T-helper 1 cell (primary cell): ENCODE measurements at places on chromosomes 12 and 14.

DNA sequence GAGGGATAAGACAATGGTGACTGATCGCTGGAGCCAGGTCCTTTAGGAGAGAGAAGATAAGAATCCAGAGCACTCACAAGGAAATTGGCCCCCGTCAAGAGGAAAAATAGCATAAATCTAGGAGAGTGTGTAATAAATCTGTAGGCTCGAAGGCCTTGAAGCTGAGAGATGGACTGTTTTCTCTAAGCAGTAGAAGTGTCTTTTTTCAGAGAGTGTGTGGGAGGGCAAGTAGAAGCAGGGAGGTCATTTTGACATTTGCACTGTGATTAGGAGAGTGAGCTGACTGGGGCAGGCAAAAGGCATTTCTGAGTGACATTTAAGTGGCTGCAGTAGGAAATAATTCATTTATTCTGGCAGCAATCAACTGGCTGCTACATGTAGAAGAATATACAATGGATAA, 78.0 kb upstream of the DDHD1 start:
- no peak for DNase-seq

DNA sequence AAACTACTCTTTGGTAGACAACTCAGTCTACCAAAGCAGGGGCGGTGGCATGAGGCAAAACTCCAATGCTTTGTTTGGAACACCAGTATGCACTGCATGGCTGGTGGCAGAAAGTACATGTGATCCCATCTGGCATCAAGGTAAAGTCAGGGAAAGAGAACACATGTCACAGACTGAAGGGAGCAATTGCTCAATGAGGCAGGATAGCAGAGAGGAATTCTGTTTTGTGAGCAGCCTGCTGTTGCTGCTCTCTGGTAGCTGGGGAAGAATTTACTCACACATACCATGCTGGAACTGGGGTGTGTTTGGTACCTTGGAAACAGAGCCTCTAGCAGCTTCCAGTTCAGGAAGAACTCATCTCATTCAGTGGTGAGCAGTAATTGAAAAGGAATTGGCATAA, 84.8 kb downstream of the HELB start:
- no peak for DNase-seq

- no peak for DNase-seq
Observed at GRCh38 chr12:95962222-95962621, 19.1 kb downstream of the AMDHD1 start.

DNA sequence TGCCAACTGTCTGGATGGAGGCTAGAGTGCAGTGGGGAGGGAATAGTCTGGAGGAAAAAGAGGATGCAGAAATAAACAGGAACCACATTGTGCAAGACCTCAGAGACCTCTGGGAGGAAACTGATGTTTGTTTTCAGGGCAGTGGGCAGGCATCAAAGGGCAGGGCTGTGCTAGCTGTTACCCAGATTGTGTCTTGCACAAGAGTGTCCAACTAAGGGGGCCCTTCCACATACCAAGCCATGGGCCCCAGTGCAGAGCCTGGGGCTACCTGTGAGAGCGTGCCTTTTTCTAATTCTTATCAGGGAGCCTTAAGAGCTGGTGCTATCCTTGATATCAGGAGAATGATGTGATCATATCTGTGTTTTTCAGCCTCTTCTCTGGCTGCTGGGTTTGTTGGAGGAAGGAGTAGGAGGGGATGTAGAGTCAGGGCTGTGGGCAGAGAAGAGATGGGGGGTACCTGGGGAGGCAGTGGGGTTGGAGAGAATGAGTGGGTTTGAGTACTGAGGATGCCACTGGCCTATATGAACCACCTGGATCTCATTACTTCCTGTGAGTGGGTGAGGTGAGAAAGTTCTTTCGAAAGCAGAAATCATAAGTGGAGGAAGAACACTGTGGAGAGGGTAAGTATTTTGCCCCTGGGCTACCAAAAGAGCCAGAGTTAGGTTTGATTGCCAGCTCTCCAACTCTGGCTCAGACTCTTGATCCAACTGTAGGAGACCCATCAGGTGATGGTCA, 259.2 kb upstream of the CRY1 start:
- DNase-seq, result peak; percentile 29

DNA sequence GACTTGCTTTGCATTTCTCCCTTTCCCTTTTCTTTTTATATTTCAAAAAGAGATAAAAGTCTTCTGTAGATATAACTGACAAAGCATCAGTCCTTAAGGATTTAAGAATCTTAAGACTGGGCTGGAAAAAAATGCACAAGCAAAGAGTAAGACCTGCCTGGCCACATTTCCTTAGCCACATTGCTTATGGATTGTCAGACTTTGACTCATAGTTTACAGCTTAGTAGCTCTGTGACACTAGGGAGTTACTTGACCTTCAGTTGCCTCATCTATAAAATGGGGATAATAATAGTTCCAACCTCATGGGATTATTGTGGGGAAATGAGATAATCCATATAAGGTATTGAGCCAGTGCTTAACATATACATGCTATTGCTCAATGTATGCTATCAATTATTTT, 66.4 kb upstream of the STK38L start:
- no peak for DNase-seq

DNA sequence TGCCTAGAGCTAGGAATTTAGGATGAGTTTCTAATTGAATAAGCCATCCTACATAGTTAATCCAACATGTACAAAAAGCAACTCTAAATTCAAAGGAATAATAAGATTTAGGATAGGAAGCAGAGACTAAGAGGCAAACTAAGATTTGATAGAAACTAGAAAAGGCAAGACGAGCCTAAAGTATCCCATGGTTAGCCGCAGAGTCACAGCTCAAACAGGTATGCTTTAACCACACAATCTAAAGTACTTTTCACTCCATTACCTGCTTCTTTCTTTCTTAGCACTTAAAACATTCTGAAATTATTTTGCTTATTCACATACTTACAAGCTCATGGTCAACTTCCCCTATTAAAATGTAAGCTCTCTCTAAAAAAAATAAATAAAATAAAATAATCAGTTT, 51.8 kb downstream of the OTOGL start:
- no peak for DNase-seq

DNA sequence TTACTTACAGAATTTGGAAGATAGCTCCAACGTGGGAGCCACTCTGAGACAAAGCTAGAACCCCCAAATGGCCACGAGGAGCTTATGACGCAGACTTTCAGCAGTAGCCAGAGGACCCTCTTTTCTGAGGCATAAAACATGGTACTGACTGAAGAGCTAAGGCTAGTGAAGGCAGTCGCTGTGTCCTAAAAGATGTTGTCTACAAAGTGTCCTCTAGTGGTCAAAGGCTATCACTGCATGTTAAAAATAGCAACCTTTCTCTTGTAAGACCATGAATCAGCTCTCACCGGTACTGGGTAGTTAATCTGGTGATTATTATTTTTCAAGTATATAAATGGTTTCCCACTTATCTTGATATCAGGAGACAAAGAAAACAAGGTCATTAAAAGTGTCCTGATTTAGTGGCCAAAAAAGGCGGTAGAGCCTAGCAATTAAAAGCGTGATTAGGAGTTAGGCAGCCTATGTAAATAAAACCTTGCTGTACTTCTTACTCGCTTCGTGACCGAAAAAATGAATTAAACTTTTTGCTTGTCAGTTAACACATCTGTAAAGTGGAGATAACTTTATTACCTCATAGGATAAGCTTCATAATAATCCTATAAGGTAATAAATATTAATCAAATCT, 47.0 kb upstream of the LGR5 start:
- DNase-seq, result no peak

DNA sequence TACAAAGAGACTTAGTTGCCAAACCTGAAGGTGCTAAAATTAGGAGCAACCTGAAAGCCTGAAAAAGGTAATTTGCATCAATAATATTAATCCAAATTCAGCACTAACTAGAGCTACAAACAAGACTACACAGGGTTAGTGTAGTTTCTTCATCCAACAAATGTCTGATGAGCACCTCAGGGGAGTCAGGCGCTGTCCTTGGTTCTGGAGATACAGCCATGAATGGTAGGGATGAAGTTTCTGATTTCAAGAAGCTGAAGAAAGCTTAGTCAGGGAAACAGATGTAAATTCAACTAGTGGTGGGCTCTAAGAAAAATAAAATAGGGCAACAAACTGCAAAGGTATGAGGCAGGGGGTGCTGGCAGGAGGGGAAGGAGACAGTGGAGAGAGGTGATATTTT, 266.3 kb downstream of the GLT1D1 start:
- no peak for DNase-seq

DNA sequence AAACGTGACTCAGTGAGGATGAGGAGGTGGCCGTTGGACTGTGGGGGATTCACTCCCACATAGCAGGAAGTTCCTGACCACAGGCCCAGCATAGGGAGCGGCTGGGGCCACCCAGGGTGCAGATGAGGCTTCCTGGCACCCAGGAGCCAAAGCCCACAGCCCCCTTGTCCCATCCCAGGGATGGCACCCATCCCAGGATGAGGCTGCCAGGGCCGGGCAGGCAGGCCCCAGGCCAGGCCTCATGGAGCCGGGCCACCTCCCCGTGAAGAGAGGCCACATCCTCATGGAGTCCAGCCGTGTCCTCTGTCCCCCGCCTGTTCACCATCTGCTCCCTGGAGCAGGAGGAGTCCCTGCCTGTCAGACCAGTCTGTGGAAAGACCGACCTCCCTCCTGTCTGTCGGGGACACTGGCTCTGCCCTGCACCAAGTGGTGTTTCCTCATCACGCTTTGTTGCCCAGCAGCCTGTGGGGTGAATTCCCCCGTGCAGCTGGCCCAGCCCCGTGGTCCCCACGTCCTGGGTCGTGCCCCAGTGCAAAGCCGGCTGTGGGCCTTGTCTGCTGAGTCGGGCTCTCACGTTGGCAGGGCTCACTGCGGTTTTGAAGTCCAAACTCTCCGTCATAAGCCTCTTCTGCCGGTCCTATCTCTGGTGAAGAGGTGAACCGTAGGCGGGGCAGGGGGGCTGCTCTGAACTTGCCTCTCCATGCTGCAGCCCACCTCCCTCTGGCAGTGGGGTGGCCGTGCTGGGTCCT, 24.5 kb downstream of the MMP17 start:
- no peak for DNase-seq

DNA sequence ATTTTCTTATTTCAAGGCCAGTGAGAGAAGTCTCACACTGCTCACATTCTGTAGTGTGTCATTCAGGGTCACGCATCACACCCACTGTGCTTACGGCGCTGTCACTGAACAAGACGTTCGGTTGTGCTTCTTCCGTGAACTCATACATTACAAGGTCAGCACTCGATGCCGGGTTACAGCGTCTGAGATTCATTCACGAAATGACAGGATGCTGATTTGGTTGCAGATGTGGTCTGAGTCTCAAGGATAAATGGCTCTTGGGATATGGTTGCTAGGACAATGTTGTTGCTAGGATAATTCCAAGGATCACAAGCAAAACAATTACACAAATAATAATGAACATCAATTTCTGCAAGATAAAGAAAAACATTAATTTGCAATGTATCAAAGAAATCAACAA, 47.4 kb downstream of the STX2 start:
- DNase-seq, result no peak

GRCh38 chr14:89304972-89305703, 111.9 kb downstream of the FOXN3 start:
- DNase-seq, result no peak

DNA sequence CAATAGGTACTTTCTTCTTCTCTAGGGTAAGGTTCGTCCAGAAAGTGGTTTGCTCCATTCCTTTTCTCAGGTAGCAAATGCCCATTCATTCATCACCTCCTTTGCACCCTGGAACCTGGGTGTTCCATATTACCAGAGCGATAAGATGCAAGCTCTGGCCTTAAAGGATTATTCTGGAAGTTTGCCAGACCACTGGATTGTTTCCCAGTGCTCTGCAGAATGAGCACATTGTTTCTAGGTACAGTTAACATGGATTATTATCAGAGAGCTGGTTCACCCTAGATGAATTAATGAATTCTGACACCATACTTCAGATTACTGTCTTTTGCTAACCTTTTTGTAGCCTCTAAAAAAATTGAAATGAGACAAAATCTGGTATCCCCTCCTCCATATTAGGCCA, 170.9 kb upstream of the BMP4 start:
- no peak for DNase-seq

DNA sequence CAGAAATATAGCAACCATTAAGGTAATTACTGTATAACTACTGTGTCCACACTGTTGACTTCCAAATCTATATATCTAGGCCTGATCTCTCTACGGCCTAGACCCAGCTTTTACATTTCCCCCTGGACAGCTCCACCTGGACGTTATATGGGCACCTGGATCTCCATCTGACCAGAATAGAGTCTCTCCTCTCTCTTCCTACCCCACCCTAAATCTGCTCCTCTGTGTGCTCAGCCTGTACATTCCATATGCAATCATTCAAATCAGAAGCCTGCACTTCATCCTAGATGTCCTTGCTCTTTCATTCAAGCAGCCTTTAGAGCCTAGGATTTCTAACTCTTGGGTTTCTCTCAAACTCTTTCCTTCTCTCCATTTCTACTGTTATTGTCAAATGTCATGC, 255.0 kb downstream of the PAX9 start:
- no peak for DNase-seq

DNA sequence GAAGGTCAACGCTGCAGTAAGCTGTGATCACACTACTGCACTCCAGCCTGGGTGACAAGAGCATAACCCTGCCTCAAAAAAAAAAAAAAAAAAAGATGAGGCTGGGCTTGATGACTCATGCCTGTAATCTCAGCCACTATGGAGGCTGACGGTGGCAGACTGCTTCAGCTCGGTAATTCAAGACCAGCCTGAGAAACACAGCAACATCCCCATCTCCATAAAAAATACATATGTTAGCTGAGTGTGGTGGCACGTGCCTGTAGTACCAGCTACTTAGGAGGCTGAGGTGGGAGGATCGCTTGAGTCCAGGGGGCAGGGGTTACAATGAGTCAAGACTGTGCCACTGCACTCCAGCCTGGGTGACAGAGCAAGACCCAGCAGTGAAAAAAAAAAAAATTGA, 50.4 kb downstream of the GXYLT1 start:
- DNase-seq, result no peak

DNA sequence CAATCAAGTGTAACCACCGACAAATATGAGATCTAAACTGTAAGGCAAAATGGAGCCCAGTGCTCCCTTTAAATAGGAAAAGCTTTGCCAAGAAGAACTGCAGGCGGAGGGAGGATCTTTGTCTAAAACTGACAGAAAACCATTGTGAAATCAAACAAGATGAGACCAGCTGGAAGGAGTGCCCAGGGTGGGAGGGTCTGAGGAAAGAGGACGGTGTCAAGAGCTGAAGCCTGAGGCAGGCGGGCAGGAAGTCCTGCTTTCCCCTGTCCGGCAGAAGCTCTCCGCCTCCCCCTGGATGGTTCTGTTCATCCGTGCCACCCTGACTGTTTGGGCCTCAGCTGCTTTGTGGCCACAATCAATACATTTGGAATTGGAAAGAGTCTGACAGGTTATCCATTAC, 37.5 kb downstream of the CDC42BPB start:
- DNase-seq, result no peak
